LoVo (cell line): ENCODE measurements at places on chromosomes 16 and 17.
A peak's percentile ranks its signal among the peaks of the same experiment; 100 is the strongest.

DNA sequence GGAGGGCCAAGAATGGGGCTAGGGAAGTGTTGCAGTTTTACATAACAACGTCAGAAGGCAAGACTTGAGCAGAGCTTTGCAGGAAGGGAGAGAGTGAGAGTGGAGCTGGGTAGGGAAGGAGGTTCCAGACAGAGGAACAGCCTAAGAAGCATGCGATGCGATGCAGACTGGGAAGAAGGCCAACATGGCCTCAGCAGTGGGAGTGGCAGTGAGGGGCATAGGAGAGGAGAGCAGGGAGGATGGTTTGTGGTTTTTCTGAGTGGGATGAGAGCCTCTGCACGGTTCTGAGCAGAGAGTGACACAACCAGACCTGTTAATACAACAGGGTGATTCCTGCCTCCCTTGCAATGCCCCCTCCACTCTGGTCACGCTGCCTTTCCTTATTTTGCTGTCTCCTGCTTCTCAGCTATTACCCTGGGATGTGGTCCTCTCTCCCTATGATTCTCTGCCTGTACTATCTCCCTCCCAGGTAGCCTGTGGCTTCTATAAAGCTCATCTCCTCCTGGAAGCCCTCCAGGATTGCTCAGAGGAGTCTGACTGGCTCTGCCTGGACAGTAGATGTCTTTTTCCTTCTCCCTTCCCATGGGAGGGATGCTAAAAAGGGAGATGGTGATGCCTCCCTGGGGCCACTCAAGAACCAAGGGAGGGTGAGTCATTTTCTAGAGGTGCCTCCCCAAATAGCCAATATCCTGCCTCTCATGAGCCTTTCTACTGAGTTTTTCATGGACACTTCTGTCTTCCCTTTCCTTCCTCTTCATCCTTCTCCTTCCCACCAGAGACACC lies 38.7 kb upstream of the NGFR start:
- no peak for DNase-seq

GRCh38 chr17:4710693-4711634 lies 532 bp downstream of the ARRB2 start:
- no peak for DNase-seq

GRCh38 chr17:38329808-38330730 lies 13.7 kb downstream of the GPR179 start:
- no peak for DNase-seq

- DNase-seq, result no peak
Observed at GRCh38 chr17:34082404-34082803, 172.7 kb upstream of the CCL2 start.

DNA sequence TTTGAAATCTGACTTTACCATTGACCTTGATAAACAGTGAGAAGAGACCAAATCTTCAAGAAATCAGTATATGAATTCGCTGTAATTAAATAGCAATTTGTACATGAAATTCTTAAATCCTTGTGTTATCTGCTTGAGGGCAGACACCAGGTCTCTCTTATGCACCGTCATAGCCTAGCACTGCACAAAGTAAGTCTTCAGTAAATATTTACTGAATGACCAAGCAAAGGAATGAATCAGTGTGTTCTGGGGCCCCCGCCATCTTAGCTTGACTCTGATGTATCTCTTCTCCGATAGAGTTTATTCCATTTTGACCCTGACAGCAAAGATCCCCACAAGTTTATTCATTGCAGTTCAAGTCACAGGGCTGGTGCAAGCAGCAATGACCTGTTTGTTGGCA lies 328.0 kb downstream of the TMEM114 start:
- no peak for DNase-seq

GRCh38 chr17:82959990-82960418 lies 119.4 kb upstream of the METRNL start:
- DNase-seq, result no peak

- no peak for DNase-seq
Observed at GRCh38 chr17:19554393-19554792, 20.7 kb downstream of the SLC47A1 start.

GRCh38 chr17:1673041-1673785 lies 11.5 kb downstream of the PRPF8 start:
- DNase-seq, result no peak

DNA sequence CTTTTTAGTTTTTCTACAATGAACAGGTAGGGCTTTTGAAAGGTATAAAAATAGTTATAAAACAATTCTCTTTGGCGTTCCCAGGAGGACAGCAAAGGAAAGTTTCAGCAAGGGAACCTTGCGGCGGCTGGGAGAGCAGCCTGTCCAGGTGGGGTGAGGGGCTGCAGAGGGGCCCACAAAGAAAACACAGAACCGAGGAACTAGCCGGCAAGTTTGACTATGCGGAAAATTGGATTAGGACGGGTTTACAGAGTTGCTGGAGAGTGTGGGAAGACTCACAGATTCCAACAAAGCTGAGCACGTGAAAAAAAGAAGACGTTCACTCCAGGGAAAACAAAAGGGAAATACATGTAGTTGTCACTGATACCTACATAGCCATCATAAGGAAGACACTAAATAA lies 40.2 kb upstream of the METTL16 start:
- no peak for DNase-seq

- DNase-seq, result peak; percentile 23
Observed at GRCh38 chr16:15907863-15908478, 19.6 kb upstream of the CEP20 start.

DNA sequence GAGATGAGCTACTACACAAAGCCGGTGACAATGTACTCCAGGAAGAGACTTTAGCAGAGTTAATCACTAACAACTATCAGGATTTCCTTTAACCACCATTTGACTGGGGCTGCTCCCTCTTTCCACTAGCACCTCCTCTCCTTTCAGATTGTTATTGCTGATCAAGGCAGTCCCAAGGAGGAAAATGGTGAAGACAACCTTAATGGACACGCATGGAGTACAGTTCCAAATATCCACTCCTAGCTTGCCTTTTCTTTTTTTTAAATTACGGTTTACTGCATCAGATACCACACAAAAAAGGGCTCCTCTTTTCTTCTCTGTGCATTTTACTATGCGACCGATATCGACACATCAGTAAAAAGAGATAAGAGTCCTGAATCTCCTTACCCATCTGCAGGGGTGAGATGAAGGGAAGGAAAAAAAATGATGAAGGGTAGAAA lies 30.9 kb downstream of the FAM222B start:
- peak; percentile 51 for DNase-seq

DNA sequence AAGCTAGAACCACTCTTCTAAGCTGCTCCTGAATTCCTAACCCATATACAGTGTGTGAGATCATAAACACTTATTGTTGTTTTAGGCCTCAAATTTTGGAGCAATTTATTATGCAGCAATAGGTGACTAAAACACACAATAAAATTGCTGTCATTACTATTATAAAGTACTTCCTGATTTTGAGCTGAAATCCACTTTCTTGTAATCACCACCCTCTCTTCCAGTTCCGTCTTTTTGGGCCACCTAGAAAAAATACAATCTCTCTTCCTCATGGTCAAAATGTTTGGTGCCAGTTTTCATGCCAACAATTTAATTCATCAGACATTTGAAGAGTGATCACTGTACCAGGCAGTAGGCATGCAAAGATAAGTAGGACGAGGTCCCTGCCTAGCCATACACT lies 43.3 kb upstream of the NF1 start:
- DNase-seq, result no peak

GRCh38 chr17:7763919-7764318 lies 46.4 kb downstream of the DNAH2 start:
- DNase-seq, result no peak

DNA sequence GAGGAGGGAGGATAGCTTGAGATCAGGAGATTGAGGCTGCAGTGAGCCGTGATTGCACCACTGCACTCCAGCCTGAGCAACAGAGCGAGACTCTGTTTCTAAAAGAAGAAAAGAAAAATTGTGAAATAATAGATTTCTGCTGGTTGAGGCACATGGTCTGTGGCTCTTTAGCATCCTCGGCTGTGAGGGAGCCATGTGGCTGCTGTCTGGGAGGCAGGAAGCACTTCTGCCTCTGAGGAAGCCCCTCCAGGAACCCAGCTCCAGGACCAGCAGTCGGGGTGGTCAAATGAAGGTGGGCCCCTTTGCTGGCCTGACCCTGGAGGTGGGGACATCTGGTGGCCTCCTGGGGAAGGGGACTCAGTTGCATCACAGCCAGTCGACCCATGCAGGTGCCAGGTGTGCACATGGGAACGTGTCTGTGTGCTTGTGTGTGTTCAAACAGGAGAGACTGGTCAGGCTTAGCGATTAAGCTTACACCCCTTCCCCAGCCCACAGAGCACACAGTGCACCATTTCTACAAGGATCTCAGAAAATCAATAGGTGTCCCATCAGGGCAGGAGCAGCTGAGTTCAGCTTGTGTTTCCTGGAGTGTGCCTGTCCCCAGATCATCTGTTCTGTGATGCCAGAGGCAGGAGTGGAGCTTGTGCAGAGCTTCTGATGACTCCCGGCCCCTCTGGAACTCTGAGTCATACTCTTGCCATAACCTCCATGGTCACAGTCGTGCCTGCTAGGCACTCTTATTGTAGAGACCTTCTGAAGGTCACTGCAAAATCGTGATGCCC lies 24.3 kb upstream of the MGAT5B start:
- no peak for DNase-seq

- no peak for DNase-seq
Observed at GRCh38 chr17:28906706-28907438, 4.0 kb upstream of the DHRS13 start.

GRCh38 chr17:27973258-27974044 lies 69.0 kb upstream of the NLK start:
- DNase-seq, result no peak

- DNase-seq, result no peak
Observed at GRCh38 chr17:60163108-60163784, 13.5 kb downstream of the CA4 start.

DNA sequence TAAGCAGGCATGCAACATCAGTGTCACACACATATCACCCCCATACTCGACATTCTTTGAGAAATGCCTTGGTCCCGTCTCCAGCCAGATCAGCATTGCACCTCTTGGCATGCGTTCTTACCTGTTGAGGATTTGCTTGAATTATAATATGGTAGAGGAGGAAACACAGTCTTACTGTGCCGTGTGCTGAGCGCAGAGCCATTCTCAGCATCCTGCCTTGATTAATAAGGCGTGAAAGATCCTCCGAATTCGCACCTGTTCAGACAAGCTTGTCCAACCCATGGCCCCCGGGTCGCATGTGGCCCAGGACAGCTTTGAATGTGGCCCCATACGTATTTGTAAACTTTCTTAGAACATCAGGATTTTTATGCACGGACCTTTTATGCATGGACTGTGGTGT lies 408.1 kb downstream of the WWOX start:
- DNase-seq, result no peak

DNA sequence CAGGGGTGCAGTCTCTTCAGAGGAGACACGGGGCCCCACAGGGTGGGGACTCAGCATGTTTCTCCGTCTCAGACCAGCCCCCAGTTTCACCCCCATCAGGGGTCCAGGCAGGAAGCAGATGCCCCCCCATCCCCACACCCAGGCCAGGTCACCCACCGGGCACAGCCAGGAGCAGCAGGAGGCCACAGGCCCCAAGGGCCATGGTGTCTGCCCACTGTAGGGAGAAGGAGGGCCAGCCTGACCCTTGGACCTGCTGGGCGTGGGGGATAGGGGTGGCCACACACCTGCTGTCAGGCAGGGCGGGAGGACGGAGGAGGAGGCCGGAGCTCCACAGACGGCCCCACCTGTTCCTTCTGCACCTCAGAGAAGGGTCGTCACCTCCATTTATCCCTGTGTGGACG lies at the start of gene TPSG1:
TPSG1 (minus strand) TSS at position 218 of the 401 bp plus-strand sequence; CDS start at position 202, 16 bp downstream.
- DNase-seq, result no peak

GRCh38 chr17:17269926-17270773 lies 10.9 kb downstream of the COPS3 start:
- no peak for DNase-seq

- no peak for DNase-seq
Observed at GRCh38 chr17:34443619-34444469, 80.8 kb upstream of the CCL1 start.

- DNase-seq, result no peak
Observed at GRCh38 chr16:50531359-50531758, 16.8 kb upstream of the NKD1 start.

DNA sequence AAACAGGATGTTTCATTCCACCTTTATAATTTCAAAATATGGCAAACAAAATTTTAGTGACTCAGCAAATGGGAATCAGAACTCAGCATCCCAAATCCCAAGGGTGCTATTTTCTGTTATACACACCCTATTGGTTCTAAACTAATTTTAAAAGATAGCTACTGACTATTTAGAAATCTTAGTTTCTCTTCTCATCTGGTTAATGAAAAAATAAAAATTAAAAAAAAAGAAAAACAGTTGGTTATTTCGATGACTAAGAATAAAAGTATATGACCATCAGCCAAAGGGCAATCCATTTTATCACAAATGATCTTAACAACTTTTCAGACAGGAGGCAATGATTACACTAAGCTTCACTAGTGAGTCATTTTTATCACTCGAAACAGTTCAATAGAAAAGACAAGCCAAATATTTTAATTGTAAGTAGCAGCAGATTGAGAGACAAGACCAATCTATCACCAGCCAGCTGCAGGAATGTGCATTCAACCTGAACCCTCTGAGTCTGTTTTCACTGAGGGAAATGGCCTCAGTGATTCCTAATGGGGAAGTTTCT lies 15.2 kb downstream of the PHLPP2 start:
- DNase-seq, result peak; percentile 76

- no peak for DNase-seq
Observed at GRCh38 chr17:8345052-8345690, 5.5 kb downstream of the ODF4 start.

DNA sequence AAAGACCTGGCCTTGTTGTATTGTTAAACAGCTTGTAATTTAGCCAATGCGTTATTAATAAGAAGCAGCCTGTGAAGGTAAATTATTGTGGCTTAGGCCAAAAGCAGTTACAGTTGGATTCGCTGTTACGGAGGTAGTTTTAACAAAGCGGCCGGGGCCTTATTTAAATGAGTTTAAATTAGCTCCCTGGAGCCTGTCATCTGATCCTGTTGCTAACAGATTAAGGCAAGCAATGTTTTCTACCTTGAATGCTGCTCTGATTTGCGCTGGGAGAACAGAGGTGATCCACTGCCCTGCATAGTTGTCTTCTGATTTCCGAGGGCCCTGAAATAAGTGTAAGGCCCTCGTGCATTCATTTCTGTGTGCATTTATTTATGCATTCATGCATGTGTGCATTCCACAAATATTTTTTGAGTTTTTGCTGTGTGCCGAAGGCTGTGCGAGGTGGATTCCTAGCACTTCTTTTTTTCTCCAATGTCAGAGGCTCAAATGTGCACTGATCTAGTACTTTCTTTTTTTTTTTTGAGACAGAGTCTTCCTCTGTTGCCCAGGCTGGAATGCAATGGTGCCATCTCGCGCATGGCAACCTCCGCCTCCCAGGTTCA lies 10.9 kb downstream of the SEC14L5 start:
- no peak for DNase-seq

- DNase-seq, result no peak
Observed at GRCh38 chr17:50502301-50502990, 5.8 kb upstream of the MYCBPAP start.

DNA sequence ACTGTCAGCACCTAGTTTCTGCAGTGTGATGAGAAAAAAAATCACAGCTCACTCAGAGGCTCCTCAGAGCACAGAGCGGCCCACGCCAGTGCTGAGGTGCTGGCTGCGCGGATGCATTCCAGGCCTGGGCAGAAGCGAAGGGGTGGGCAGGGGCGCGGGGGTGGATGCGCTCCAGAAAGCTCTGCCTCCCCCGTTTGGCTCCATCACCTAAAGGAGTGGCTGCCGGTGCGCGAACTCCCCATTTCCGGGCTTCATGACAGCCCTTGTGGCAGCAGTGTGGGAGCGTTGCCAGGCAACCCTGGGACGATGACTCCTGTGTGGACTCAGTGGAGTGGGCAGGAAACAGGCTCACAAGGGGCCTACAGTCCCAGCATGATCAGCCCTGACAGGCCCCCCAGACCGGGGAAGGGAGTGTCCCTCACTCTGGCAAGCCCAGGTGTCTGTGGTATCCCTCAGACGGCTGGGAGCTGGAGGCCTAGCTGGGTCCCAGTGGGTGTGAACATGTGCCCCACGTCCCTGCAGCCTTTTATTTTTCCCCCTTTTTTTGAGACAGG lies 32.8 kb upstream of the NUDT16L1 start:
- DNase-seq, result no peak
